NCI-H1417 (cell line): ENCODE measurements at places on chromosomes 3 and 15.

DNA sequence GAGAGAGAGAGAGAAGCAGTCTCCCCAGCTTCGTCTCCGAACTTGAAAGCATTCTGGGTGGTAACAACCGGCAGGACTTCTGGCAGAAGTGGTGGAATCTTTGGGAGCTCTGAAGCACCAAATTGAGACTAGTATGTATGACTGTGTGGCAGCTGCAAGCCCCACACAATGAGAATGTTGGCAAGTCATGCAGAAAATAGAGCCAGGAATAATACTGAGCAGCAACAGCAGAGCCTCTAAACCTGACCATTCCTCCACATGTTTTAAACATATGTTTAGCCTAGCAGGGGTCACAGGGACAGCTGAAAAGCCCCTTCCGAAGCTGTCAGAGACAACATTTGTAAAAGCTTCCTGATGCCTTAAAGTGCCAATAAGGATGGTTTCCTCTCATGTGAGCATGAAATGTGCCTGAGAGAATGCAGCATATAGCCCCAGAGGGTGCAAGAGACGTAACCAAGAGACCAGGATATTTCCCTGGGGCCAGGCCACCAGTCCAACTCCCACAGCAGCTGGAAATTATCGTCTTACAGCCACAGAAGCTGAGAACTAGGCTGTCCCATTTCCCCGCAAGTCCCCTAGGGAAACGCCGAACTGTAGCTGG lies 178.6 kb upstream of the CCDC54 start:
- no peak for DNase-seq

DNA sequence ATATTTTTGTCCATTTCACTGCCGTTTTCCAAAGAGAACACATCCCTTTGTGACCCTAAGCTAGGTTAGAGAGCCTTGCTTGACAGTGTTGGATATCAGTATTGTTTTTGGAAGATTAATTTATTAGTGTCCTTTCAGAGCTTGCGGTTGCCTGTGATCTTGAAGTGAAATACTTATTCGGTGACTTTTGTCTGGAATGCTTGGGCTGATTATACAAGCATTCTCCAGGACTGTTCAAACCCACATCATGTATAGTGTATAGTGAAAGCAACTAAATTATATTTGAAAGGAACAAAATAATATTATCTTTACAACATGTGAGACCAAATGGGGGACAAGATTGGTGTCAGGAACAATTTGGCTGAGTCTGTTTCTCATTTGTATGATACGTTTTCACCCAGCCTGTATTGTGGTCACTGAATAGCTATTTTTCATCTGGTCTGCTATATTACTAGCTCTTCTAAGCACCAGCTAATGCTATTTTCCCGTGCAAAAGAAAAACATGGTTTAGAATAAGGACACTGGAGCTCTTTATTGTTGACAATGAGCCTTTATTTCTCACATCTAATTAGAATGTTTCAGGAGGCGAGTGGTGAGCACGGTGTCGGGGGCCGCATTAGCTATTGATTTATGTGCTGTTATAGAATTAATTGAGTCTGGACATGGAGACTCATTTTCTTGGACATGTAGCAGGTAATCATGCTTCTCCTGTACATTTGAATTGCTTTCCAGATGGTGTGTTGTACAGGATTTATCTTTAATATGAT lies 158.1 kb downstream of the APBA2 start:
- DNase-seq = no peak

DNA sequence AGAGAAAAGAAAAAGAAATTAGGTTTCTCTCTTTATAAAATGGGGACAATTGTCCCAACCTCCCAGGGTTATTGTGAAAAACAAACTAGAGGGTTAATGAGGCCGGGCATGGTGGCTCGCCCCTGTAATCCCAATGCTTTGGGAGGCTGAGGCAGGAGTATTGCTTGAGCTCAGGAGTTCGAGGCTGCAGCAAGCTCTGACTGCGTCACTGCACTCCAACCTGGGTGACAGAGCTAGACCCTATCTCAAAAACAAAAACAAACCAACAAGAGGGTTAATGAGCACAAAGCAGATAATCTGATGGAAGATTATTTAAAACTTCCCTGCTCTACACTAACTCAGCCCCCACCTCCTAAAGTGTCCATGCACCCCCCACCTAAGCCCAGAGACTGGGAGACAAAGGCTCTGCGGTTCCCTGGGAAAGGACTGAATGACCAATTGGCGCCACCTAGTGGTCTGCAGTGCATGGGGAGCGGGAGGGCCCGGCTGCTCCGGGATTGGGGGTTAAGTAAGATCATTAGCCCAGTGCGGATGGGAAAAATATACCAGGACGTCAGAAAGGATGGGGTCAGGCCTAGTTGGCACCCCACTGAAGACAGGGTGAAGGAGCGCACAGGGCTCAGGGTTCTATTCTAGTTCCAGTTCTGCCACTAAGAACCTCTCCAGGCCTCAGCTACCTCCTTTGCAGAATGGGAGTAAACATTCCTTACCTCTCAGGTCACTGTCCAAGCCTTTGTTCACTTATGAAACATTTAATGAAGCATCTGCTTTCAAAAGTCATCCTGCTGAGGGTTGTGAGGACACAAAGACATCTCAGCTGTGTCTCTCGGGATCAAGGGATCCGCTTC lies 15.6 kb downstream of the PIF1 start:
- DNase-seq = peak; percentile 52

GRCh38 chr15:66614951-66615760 lies 49.4 kb upstream of the LCTL start:
- DNase-seq = no peak

GRCh38 chr15:56199038-56199437 lies 44.6 kb downstream of the RFX7 start:
- DNase-seq = no peak

- DNase-seq = no peak
Measured at GRCh38 chr3:13009946-13010315, 63.3 kb downstream of the IQSEC1 start.

DNA sequence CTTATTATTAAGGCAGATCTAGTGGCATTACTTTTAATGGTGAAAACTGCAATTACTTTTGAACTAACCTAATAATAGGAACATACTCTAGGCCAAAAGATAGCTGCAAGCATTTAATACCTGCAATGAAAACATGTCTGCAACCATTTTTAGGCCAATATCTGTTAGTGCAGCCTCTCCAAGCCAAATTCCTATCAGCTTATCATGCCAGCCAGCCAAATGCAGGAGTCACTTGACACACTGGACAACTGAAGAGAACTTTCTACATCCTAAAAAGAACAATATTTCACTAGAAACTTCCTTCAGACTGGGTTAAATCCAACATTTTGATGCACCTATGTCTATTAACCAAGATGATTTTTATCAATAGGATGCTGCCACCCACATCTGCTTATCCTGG lies 33.8 kb downstream of the CCDC54 start:
- DNase-seq = no peak

DNA sequence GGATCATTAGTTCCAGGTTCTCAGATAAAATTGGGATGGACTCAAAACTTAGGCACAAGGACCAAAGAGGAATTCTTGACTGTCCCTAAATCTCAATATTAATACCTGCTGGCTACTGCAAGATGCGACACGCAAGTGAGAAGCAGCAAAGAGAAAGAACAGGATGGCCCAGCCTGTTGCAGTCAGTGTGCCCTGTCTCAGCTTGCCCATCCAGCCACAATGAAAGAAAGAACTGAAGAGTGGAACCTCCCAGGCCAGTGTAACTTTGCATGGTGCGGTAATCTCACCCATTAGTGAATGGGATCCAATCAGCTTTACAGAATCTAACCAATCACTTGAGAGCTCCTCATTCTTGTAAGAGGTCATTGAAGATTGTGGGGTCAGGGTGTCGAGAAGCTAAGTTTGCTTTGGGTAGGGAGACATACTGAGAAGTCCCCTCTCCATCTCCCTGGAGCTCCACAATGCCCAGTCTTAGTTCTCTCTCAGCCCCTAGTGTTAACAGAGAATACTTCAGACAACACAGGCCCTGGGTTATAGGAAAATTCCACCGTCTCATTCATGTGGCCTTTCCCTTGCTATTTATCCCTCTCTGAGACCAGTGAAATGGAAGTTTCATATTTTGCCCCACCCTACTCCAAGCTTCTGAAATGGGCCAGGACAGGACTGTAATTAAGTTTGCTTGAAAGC lies 3.2 kb upstream of the SLC9A9 start:
- no peak for DNase-seq

DNA sequence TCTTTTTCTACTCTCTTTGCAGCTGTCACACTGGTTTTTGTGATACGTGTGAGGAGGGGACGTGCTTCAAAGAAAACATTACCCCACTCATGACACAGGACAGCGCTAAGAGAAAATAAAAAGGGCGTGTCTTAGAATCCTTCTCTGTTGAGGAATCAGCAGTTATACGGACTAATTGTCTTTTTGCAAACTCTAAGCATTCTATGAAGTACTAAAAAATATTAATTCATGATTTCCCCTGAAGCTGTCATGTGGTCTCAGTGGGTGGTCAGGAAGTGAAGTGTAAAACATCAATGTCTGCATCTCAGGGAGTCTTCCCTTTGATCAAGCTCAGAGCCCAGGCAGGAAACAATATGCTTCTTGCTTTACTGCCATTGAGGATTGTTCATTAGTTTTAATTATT lies 117.5 kb upstream of the CRBN start:
- DNase-seq = peak; percentile 6

DNA sequence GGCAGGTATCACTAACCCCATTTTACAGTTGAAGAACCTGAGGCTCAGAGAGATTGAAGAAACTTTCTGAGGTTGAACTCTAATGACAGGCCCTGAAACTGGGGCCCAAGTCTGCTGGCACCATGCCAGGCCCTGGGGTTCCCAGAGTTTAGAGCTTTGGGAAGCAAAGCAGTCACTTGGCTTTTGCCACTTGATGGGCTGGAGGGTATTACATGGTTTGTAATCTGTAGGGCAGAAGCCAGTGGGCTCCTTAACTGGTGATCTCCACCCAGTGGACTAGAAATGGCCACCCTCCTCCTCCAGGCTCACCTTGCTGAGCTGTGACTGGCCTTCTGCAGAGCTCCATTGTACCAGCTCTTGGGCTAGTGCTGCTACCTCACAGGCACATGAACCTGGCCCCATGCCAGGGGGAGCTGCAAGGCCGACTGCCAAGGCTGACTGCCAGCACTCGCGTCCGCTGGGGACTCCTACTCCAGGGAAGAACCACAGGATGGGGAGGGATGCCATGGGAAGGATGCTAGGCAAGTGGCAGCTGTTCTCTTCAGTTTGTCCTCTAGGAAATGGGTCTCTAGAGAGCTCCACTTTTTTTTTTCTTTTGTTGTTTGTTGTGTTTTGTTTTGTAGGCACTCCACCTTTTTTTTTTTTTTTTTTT lies 104.8 kb downstream of the ETFA start:
- DNase-seq = peak; percentile 73

- DNase-seq = no peak
Measured at GRCh38 chr3:161067335-161067734, 37.8 kb downstream of the B3GALNT1 start.

DNA sequence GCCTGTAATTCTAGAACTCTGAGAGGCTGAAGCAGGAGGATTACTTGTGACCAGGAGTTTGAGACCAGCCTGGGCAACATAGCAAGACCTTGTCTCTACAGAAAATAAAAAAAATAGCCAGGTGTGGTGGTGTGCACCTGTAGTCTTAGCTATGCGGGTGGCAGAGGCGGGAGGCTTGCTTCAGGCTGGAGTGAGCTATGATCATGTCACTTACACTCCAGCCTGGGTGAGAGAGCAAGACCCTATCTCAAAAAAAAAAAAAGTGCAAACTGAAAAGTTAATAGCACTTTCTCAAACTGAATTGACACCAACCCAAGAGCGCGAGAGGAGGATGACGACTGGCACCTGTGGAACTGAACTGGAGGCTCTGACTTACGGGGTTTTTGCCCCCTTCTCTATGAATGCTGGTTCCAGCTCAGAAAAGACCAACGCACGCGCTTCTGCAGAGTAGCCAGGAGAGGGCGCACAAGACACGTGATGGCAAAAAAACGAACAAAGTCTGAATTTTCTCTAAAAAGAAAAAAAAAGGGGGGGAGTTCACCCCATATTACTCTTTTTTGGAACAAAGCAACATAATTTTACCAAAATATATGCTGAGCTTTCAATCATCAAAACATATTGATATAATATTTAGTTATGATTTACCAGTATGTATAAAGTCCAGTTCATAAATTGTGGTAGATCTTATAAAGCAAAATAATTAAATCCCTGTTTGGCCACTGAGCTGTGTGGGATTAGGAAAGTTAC lies 23.7 kb downstream of the CFAP92 start:
- DNase-seq = peak; percentile 79

- DNase-seq = peak; percentile 59
Measured at GRCh38 chr3:170414202-170414663, 4.4 kb upstream of the CLDN11 start.

DNA sequence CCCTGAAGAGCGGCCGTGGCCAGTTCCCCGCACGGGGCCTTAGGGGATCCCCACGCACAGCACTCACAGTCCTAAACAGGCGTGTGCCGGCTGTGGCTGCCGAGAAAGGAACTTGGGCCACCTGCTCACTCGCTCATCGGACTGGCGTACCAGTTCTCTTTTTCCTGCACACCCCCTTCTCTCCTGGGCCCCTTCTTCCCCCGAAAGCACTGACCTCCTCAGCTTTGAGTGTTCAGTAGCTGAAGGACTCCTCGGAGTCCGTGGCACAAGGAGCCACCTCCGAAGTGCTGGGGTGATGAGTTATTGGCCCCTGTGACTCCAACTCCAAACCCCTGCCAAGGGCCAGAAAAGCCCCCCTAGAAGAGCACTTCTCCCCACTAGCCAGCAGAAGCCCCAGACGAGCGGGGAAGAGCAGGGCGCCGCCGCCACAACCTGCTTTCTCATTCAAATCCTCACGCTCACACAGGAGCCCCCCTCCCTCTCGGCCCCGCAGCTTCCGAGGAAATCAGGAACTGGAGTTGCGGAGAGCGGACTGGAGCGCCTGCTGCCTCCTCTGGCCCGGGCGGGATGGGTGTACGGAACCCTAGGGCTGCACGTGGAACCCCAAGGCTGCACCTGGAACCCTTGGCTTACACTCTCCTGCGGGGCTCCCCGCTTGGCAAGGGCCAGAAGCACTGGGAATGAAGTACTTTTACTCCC lies at the start of gene PLCH1:
Gene PLCH1, minus strand, starts transcription at position 446 of the 699 bp plus-strand sequence. CDS start 40,847 bp downstream, outside the sequence.
- DNase-seq = peak; percentile 77

DNA sequence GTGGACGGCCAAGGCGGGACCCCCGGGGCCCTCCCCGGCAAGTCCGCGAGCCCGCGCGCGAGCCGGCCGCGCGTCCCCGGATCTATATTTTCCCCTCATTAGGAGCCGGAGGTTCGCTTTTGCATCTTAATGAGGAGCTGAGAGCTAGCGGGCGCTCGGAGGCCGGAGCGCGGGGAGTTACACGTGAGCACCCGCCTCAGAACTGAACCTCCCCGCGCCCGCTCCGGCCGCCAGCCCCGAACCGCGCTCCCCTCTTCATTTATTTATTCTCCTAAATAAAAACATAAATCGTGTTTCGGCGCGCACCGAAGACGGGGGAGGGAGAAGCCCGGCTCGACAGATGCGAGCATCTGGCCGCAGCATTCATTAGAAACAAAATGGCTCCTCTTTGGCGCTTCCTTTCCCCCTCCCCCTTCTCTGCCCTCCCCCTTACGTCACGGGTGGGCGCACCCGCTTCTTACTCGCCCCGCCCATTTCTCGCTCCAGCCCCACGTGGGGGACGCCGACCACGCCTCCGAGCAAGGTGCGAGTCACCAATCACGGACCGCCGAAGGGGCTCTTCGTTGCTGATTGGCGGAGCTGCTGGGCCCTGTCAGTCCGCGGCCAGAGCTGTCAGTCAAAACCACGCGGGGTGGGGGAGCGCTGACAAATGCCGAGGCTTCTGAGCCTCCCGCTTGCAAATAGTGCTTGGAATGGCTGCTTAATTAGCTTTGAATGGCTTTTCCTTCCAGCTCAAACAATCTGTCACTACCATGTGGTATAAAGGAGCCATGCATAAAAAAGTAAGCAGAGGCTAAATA lies 1.6 kb upstream of the TLE3 start:
- peak; percentile 100 for DNase-seq

GRCh38 chr15:44633603-44634002 lies 29.9 kb downstream of the SPG11 start:
- DNase-seq = no peak

- DNase-seq = peak; percentile 63
Measured at GRCh38 chr15:80695911-80696661, 976 bp downstream of the ABHD17C start.
